ENCODE measurements at places on chromosomes 4 and X.

GRCh38 chr4:6012200-6012599, 6.0 kb downstream of the C4orf50 start:
- no peak for DNase-seq

DNA sequence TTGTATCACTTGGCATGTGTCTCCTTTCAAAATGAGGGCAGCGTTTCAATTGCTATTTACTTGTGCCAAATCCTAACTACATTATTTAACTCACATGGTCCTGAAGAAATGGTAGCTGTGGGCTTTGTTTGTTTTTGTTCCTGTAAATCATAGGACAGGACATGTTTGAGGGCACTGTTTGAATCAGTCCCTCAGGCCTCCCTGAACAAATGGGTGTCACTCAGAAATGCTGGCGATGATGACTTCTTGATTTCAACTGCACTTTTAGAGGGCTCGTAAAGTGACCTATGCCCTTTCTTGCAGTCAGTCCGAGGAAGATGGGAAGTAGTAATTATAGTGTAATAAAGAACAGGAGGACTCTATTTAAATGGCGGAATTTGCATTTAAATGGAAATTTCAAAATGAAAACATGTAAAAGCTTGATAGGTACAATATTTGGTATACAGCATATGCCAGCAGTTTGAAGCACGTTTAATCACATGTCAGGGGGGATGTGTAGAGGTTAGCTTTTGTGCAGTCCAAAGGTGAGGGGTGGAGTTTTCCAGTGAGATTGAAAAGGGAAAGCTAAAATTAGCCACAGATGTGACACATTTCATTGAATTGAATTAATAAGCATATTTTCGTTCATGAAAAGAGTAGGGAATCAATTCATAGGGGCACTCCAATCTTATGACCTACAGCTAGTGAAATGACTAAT, 1958.7 kb upstream of the IGFBP7 start:
- DNase-seq = no peak

- DNase-seq = no peak
These were observed 179.5 kb downstream of the GABRB1 start for GRCh38 chr4:47210828-47211227.

GRCh38 chr4:112007391-112007790, 137.9 kb upstream of the FAM241A start:
- DNase-seq = no peak

DNA sequence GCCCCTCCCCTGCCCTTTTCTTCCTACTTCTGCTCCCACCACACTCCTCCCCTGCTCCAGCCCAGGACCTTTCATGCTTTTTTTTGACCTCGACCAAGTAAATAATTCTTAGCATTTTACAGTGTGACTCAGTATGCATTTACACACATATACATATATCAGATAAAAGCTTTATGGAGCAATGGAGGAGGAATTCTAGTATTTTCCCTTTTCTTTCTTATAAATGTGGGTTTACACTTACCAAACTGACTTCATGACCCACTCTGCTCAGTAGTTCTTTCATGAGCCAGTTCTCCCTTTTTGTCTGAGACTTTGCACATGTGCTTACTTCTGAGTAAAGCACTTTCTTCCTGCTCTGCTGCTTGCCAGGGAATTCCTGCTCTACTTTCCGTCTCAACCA, 111.8 kb upstream of the H2AZ1 start:
- DNase-seq = no peak

DNA sequence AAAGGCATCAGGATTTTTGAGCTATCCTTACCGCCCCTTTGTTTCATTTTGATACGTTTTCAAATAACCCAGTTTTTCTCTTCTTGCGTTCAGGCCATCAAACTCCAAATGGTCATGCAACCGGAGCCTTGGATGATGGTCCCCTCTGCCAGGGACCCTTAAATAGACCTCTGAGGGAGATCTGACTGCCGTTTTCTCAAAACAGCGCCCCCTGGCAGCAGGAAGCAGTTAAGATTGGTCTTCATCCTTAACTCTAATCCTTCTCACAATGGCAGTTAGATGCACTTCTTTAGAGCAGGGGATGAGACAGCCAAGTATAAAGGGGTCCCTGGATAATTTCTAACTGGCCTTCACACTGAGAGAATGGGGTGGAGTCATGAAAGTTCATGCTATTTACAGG, 525.0 kb upstream of the SPANXN1 start:
- DNase-seq = no peak

- DNase-seq = no peak
These were observed 36.5 kb downstream of the FGFBP1 start for GRCh38 chr4:15901998-15902397.

- no peak for DNase-seq
These were observed 199.9 kb downstream of the PCDH7 start for GRCh38 chr4:30920043-30920442.

DNA sequence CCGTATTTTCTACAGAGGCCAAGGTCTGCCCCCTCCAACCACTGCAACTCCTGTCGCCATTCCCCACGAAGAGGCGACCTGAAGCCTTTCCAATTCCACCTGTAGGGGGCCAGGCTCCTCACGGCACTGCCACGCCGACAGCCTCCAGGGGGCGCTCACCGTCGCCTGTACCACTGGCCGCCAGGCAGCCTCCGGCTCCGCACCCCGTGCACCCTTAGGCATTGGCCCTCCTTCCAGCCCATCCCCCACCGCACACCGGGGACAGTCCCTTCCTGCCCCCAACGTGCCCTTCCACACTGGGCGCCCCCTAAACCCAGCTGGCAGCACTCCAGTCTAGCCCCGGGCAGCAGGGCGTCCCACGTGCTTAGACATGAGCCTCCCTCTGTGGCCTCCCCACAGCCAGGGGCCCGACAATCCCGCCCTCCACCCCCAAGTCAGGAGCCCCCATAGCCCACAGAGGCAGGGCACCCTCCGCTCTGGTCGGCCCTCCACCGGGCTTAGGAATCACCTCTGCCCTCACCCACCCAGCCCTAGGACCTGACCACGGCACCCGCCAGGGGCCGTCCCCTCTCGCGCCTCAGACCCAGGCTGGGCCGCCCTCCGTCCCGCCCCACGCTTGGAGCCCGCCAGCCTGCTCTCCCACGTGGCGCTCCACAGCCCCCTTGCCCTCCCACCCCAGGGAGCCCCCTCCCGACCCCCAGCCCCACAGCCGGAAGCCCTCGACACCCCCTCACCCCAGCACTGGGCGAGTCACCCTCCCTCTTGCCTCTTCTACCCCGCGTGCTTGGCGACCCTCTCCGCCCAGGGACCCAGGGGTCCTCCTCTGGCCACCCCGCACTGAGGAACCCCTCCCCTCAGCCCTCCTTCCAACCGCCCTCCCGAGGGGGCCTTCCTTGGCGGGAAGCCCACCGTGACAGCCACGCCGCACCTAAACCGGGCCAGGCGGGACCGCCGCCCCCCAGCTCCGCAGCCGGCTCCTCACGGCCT, 711 bp downstream of the PNMA6E start:
- no peak for DNase-seq

DNA sequence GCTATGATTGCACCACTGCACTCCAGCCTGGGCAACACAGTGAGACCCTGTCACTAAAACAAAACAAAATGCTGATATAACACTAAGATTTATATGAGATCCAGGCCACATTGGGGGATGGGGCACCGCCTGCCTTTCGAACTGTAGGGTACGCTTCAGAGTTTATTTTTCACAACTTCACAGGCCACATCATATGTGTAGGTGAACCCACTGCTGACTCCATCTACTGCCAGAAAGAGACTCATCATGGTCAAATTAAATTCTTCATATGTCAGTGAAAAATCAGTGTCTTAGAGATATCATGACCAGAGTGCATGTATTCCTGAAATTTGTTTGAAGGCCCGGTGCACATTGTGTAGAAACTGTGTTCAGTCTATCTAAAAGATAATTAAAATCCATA, 121.8 kb downstream of the GPR143 start:
- no peak for DNase-seq
